ENCODE measurements at places on chromosomes 11 and 22.

DNA sequence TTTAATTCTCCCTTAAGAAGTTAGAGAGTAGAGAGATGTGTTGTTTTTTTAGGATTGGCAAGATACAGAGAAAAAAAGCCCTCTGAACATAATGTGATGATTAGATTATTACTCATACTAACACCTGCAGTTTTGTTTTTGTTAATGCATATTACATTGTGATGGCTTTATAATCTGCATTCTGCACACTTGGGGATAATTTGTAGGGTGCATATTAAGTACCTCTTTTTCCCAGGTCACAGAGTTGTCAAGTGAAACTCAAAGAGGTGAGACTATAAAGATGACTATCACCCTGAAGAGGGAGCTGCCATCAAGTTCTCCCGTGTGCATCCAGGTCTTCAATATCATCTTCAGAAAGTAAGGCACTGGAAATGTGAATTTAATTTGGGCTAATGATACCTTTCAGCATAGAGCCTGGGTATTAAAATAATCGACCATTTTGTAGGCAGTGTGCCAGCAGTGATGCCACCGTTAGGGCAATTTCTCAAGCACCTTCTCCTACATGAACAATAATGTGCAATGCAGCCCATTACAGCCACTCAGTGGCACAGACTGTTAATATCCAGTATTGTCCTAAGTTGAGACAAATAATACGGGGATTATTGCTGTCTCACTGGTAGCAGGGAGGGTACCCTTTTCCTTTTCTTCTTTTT is 16.2 kb downstream of the PIWIL4 start:
- no peak for DNase-seq

DNA sequence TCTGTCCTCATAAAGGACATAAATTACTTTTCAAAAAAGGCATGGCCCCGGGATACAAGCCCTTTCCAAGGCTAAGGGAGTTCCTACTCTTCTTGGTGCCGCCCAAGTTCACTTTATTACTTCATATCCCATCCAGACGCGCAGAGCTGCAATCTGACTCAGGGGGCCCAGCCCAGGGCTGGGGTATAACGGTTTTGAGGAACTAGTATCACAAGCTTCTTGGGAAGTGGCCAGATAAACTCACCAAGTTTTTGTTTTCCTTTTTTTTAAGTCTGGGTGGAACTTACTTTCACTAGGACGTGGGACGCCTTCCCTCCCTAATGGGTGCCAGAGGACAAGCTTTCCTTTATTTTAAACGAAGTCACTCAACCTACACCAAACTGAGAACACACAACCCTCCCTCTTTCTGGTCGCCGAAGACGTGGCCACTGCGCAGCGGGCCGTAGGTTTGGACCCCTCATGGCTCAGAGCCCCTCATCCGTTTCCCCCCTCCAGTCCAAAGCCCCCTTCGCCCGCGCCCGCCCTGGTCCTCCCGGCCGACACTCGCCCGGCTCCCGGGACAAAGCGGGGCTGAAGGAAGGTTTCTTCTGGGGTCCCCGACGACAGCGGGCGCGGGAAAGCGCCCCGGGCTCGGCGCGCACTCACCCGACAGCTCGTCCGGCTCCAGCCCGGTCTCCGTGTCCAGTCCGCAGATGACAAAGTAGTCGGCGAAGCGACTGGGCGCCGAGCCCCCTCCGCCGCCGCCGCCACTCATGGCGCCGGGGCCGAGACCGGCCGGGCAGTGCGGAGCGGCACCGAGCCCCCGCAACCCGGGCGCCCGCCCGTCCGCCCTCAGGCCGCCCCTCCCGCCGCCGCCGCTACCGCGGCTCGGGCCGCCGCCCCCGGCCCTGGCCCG is 587 bp downstream of the DENND5A start:
- no peak for DNase-seq

- DNase-seq, result no peak
These were observed 825 bp downstream of the FBXO3 start for GRCh38 chr11:33773404-33773986.

- no peak for DNase-seq
These were observed 17.3 kb upstream of the LMO2 start for GRCh38 chr11:33909150-33909549.

DNA sequence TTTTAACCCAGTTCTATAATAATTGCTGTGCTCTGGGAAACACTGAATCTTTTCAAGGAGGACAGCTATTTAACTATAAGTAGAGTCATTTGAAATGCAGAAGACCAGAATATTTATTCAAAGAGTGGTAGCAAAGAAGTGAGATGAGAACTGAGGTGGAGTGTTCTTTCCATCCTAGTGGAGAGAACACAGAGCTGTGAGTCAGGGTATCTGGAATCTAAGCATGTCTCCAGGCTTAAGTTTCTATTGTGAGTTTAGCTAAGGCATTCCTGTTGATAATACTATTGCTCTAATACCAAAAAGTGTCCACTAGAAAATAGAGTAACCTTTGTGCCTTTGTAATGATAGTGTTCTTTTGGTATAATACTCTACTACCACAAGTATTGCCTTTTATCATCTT is 32.4 kb downstream of the JAM3 start:
- no peak for DNase-seq

- DNase-seq, result no peak
These were observed 22.1 kb downstream of the LMO2 start for GRCh38 chr11:33869481-33870422.

- DNase-seq, result no peak
These were observed at the start of gene ALX4 for GRCh38 chr11:44309478-44310205. Gene ALX4, minus strand, starts transcription at chr11:44310139. Its CDS starts 77 bp downstream, at chr11:44310062.

GRCh38 chr11:67302571-67303131 is 679 bp upstream of the SSH3 start:
- no peak for DNase-seq

DNA sequence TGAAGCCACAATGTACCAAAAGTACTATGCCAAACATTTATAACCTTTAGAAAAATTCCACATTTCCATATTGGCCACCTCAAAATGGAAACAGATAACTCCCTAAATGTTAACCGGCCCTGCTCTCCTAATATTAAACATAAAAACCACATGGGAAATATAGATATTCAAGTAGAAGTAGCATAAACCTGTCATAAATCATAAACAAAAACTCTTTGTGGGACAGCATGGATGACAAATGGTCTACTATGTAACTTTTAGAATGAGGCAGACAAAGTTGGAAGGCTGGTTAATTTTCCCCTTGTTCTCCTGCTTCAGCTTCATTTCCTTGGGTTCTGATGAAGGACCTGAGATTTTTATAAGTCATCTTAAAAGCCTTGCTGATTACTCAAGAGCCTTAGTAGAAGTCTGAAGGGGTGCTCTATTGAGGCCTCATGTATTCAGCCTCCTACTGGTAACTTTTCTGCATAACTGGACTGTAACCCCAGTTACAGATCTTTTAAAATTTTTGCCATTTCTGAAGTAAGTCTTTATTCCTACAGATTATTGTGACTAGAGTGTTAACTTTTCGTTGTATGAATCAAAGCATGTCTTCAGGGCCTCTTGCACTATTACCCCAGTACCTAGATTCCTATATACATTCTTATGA is 116.4 kb downstream of the STIM1 start:
- DNase-seq, result no peak

GRCh38 chr11:122173074-122173450 is 57.0 kb upstream of the BLID start:
- DNase-seq, result no peak

GRCh38 chr22:31210556-31211421 is 1.3 kb upstream of the LIMK2 start:
- DNase-seq, result no peak

GRCh38 chr11:127926721-127927120 is 660.6 kb downstream of the ETS1 start:
- no peak for DNase-seq

GRCh38 chr11:119044708-119045107 is 12.3 kb downstream of the HYOU1 start:
- DNase-seq, result no peak

DNA sequence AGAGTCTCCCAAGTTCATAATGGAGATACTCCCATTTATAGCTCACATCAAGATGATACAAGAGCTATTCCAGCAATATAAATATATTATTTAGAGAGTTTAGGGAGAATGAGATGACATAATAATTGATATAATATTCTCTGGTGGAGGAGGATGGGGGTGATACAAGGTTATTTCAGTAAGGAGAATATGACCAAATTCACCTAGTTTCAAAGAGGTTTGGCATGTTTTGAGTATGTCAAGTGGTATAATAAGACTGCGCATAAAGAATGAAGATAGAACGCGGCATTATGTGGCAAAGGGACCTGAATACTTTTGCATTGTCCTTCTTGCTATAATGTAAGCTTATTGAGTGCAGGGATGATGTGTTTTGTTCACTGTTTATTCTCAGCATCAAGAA is 1283.5 kb downstream of the LRRC4C start:
- no peak for DNase-seq

GRCh38 chr11:63769714-63770455 is 1.3 kb upstream of the ZFTA start:
- no peak for DNase-seq

DNA sequence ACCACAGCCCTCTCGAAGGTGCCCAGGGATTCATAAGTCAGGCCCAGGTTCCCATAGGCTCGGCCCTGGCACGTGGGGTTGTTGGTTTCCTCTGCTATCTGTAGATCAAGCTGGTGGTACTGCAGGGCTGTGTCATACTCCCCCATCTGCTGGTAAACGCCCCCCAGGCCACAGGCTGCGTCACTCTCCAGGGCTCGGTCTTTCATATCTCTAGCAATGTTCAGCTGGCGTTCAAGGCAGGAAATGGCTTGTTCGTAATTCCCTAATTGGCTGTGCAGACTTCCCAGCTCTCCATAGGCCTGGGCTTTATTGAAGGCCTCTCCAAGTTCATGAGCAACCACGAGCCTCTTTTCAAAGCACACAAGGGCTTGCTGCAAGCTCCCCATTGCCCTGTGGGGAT is 186.4 kb upstream of the PITPNB start:
- DNase-seq, result no peak

DNA sequence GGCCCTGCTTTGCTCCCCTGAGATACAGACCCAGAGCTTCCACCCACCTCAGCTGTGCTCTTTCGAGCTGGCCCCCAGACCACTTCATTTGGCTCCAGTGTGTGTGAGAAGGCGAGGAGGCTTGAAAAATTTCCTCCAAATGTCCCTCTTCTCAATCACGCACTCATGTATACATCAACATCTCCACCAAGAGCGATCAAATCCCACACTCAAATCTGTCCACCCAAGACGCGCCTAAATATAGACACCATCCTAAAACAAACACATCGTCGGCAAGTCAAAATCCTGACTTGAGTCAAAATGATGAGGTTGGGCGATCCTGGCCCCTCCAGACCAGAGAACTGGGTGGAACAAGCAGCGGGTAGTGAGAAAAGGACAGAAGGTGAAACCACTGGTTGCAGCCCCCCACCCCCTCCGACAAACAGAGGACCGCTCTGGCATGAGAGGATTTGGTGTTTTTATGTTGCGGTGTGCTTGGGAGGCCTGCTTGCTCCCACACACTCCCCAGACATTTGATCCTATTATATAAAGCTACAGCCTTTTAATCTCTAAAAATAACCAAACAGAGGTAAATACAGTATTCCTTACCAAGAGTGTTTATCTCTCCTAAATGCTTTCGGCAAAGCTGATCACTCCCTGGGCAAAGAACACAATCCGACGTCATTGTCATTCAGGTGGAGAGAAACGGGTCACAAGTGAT is 10.2 kb downstream of the MN1 start:
- DNase-seq, result no peak

DNA sequence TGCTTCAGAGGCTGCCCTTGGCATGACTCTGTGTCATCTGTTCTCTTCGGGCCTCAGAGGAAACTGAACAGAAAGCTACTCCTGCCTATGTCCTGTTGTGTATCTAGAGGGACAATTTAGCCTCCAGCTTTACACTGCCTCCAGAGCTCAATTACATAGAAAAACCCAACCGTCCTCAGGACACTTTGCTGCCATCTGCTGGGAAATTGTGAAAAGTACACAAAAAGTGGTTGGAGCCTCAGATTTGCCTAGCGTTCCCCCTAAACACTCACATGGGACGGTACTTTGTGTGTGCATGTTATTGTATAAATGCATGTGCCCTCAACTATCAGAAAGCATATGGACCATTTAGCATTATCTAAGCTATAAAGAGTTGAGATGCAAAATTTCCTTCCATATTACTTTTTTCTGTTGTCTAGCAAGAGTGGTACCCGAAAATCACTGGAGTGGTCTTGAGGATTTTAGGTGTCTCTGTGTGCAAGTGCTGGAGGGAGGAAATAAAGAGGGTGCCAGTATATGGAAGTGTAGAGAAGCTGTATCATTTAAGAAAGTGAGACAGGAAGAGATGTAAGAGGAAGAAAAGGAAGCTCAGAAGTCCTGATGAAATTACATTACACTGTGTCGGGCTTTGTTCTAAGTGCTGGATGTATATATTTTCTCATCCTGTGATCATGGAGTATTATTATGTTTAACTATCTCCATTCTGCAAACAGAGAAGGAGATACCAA is 8.7 kb upstream of the MS4A4E start:
- no peak for DNase-seq

GRCh38 chr11:420054-420910 is 5.5 kb upstream of the SIGIRR start:
- no peak for DNase-seq

DNA sequence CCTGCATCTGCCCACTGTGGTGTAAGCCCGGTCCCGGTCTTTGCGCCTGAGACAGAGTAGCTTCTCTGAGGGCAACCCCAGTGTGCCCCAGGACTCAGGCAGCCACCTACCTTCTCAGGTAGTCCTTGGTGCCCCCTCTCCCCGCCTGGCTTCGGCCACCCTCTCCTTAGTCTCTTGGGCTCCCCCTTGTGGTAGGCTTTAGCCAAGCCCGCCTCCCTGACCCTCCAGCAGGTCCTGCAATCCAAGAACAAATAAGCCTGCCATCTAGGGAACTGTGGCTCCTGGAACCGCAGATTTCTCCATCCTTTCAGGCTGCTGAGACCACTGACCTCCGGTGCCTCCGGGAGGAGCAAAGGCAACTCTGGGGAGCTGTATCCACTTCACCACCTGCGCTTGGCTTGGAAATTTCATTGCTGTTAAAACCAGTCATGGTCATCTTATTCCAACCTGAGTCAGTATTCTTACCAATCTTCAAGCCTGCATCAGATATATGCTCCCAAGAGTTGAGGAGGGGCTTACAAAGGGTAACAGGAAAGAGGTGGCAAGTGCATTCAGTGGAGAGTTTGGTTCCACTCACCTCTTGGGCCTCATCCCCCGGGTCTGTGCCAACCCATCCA is 52.8 kb upstream of the TENM4 start:
- DNase-seq, result no peak

GRCh38 chr11:24932110-24933000 is 435.5 kb downstream of the LUZP2 start:
- no peak for DNase-seq

DNA sequence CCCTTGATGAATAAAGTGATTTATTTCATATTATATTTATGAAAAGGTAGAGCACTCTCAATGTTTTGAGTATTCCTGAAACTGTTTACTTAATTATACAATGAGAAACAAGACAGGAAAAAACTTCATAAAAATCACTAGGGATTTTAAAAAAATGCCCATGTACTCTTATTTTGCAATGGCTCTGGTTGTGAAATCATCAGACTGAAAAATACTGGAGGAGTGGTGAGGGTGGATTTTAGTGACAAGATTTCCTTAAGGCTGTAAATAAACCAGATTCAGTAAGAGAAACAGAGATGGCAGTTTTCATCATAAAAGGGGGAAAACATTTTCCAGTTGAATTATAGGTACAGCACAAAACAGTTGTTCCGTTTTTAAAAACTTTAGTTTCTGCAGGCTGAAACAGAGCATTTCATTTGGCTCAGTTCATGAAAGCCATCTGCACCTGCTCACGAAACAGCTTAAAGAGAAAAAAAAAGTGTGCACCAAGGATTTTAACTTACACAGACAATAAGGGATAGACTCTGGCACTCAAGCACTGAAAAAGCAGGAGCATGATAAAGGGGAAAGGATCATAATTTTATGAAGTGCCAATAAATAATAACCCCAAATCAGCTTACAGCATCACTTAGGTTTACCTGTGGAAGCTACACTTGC is 100.7 kb downstream of the MAML2 start:
- no peak for DNase-seq
